HL-60 (cell line): ENCODE measurements at places on chromosomes 16 and 17.

DNA sequence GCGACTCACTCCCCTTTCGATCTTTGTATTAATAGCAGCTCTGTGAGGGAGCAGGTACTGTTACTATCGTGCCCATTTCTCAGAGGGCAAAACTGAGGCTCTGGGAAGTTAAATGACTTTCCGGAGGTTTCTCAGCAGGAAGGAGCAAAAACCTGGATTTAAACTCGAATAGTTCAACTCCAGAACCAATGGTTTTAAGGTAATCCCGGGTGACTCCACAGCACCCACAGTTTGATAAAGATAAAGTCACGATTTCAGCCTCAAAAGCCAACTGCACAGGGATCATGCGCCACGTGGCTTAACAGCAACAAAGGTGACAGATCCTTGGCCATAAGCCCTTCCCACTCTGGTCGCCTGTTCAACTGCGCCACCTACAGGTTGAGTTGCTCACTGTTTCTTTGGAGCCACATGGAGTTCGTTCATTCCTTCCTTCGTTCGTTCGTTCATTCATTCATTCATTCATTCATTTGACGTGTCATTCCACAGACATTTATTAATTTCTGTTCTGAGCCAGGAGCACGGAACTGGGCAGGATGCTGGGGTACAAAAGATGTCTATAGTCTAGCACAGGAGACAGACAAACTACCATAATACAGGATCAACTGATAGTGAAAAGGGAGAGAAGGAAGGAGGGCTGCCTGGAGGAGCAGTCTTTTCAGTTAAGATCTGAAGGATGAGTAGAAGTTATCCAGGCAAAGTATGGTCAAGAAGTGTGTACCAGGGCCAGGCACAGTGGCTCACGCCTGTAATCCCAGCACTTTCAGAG, 134.8 kb downstream of the HS3ST2 start:
- peak; percentile 70 for DNase-seq

- DNase-seq, result no peak
These were observed 45.1 kb downstream of the ZFHX3 start for GRCh38 chr16:73002866-73003265.

GRCh38 chr16:28846933-28847273, 755 bp upstream of the TUFM start:
- no peak for DNase-seq

GRCh38 chr17:4540224-4540651, 14.9 kb downstream of the MYBBP1A start:
- no peak for DNase-seq

GRCh38 chr17:70295731-70296130, 126.4 kb downstream of the KCNJ2 start:
- peak; percentile 68 for DNase-seq

- DNase-seq, result peak; percentile 33
These were observed 1.2 kb upstream of the TAOK2 start for GRCh38 chr16:29972500-29972899.

- DNase-seq, result no peak
These were observed 16.4 kb upstream of the SLC16A11 start for GRCh38 chr17:7060165-7060891.

GRCh38 chr17:21129023-21129681, 2.4 kb downstream of the DHRS7B start:
- peak; percentile 43 for DNase-seq

GRCh38 chr16:53925107-53925410, 221.1 kb downstream of the FTO start:
- DNase-seq, result peak; percentile 8
